Suprapubic skin (tissue), 4 donors: ENCODE measurements at places on chromosomes 1 and 21. TPM values are rescaled to one million over a fixed set of nuclear protein-coding genes. Genes with fewer than 3 reads are reported as not detected.

Gene RNU11
- total RNA-seq = not detected

DNA sequence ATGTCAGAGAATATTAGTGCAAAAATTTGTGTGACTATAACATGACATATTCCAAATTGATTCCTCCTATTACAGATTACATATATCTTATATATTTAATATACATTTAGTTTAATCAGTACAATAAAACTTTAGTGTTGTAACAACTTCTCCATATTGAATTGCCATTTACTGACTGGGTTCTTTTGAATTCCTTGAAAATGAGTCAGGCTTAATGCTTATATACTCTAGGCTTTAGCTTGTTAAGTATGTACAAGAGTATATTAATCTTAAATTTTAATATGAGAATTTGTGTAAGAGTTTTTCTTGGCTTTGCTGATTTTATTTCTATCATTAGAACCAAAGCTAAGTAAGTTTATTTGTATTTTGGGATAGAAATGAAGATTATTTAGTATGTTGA, 40.3 kb downstream of the XPR1 start:
- H3K27me3 ChIP-seq = no peaks in the 10 kb centered on the region
- no peak overlapping the region for H3K4me3 ChIP-seq
- DNase-seq = no peak
- H3K27ac ChIP-seq = no peak overlapping the region
- H3K36me3 ChIP-seq = no peaks in the 10 kb centered on the region

- H3K27me3 ChIP-seq = no peaks in the 10 kb centered on the region
- peak; percentile 92 for DNase-seq
- no peaks in the 10 kb centered on the region for H3K36me3 ChIP-seq
- peak overlapping the region; percentile 20 for H3K4me3 ChIP-seq
- peaks cover 22% of the 10 kb centered on the region for H3K4me1 ChIP-seq
These were observed 32.0 kb upstream of the TENT5B start for GRCh38 chr1:27044613-27045151.

DNA sequence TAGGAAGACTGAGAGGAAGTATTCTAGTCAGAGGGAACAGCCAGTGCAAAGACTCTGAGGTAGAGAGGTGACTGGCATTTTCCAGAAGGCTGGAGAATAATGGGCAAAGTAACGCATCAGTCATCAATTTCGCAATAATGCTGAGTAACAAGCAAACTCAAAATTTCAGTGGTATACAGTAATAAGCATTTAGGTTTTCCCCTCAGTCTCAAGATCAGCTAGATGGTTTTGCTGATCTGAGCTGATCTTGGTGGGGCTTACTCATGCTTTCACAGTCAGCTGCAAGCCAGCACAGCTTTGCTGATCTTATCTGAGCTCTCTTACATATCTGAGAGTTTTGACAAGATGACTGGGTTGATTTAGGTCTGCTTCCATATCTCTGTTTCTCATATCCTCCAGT, 108.7 kb downstream of the TSEN15 start:
- H3K4me3 ChIP-seq = no peak overlapping the region
- H3K27me3 ChIP-seq = no peaks in the 10 kb centered on the region
- no peaks in the 10 kb centered on the region for H3K36me3 ChIP-seq
- DNase-seq = no peak
- no peak overlapping the region for H3K27ac ChIP-seq

GRCh38 chr1:16242556-16243214, 5.7 kb upstream of the CPLANE2 start:
- no peaks in the 10 kb centered on the region for H3K27me3 ChIP-seq
- H3K4me1 ChIP-seq = peaks cover 29% of the 10 kb centered on the region
- DNase-seq = no peak

Gene CR1L
- not detected for total RNA-seq

Gene THEM5
- 29.1 TPM for total RNA-seq

- H3K4me1 ChIP-seq = no peaks in the 10 kb centered on the region
- no peak overlapping the region for H3K4me3 ChIP-seq
- no peak overlapping the region for H3K27ac ChIP-seq
These were observed 80.0 kb downstream of the HUNK start for GRCh38 chr21:31952828-31953227.

- no peaks in the 10 kb centered on the region for H3K36me3 ChIP-seq
- peaks cover 19% of the 10 kb centered on the region for H3K4me1 ChIP-seq
- no peak overlapping the region for H3K4me3 ChIP-seq
- DNase-seq = peak; percentile 68
These were observed 34.3 kb upstream of the PDE9A start for GRCh38 chr21:42619166-42619565.

DNA sequence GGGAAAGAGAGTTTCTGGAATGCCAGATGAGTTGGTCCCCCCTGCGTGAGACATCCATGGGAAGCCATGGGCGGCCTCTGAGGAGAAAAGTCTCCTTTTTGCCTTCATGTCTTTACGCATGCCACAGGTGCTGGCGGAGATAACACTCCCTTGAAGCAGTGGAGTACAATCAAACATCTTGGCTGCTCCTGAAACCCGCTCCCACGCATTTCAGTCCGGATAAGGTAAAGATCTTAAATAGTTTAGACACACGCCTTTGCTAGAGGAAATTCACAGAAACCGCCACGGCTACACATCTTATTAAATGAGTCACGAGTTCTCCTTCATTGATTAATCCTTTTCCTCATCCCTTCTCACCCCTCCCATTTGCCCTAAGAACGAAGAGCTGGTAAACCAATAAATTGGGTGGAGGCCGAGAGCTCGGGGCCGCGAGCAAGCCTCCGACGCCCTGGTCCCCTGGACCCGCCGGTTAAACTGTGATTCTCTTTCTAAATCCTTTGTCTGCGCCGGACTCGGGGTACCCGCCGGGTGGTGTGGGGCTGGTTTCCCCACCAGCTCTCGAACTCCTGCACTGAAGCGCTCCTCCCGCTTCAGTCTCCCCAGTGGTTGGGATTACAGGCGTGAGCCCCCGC, 6.6 kb upstream of the ZNF669 start:
- H3K4me3 ChIP-seq = peak overlapping the region; percentile 79
- H3K27me3 ChIP-seq = no peaks in the 10 kb centered on the region
- no peaks in the 10 kb centered on the region for H3K36me3 ChIP-seq
- peak overlapping the region; percentile 76 for H3K27ac ChIP-seq
